ENCODE measurements at places on chromosomes 4 and X.
A peak's percentile ranks its signal among the peaks of the same experiment; 100 is the strongest.

DNA sequence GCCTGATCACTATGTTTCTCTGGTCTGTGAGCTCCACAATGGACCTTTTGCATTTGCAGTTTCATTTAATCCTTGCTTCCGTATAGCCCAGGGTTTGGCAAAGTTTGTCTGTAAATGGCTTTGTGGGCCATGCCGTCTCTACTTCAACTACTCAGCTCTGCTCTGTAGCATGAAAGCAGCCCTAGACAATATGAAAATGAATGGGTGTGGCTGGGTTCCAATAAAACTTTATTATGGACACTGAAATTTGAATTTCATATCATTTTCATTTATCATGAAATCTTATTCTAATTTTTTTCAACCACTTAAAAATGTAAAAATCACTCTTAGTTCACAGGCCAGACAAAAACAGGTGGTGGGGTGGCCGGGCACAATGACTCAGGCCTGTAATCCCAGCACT is 41.5 kb downstream of the ACE2 start:
- DNase-seq, result no peak

- peak; percentile 4 for DNase-seq
Observed at GRCh38 chr4:104989371-104989770, 157.3 kb upstream of the TET2 start.

- DNase-seq, result no peak
Observed at GRCh38 chr4:22385611-22386011, 130.3 kb downstream of the ADGRA3 start.

GRCh38 chr4:170109586-170110284 is 20.0 kb upstream of the AADAT start:
- DNase-seq, result no peak

GRCh38 chr4:140361099-140361498 is 12.3 kb upstream of the SCOC start:
- no peak for DNase-seq
